ENCODE measurements at places on chromosomes 12 and 14. TPM values are rescaled to one million over a fixed set of nuclear protein-coding genes. Genes with fewer than 3 reads are reported as not detected.

DNA sequence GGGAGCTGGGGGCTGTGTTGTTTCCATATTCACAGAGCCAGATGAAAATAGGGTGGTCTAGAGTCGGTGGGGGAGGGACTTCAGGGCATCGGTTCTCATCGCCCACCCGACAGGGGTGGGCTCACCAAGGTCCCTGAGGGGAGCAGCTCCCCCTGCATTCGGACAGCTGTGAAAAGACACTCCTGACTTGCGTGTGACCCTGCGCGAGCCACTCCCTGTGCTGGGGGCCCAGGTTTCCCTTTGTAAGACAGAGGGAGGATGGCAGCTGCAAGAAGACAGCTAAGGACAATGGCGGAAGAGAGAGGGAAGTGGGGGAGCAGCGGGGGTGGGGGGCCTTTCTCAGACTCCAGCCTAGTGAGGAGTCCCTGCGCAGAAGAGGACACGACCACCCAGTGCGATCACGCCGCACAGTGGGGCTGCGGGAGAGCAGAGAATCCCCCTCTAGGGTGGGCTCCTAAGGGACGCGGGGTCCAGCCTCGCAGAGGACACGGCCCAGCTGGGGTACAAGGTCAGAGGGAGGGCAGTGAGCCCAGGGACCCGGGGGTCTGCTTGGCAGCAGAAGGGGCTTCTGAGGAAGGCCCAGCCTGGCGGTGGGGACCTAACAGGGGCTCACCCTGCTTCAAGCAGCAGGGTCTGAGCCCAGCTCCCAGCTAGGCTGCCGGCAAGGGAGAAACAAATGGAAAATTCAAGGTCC is 326.9 kb upstream of the DIO3 start:
- no peaks in the 10 kb centered on the region for H3K27me3 ChIP-seq
- no peaks in the 10 kb centered on the region for H3K4me1 ChIP-seq
- H3K27ac ChIP-seq = no peak overlapping the region
- peak; percentile 66 for DNase-seq
- H3K36me3 ChIP-seq = no peaks in the 10 kb centered on the region
- H3K4me3 ChIP-seq = no peak overlapping the region

The JPH4 gene
- total RNA-seq = 1.5 TPM

GRCh38 chr12:66774929-66775328 is 96.1 kb upstream of the GRIP1 start:
- no peaks in the 10 kb centered on the region for H3K4me1 ChIP-seq
- H3K36me3 ChIP-seq = no peaks in the 10 kb centered on the region
- no peaks in the 10 kb centered on the region for H3K27me3 ChIP-seq
- H3K27ac ChIP-seq = no peak overlapping the region
- H3K4me3 ChIP-seq = no peak overlapping the region

- no peak overlapping the region for H3K4me3 ChIP-seq
- no peak overlapping the region for H3K27ac ChIP-seq
- H3K4me1 ChIP-seq = no peaks in the 10 kb centered on the region
- H3K36me3 ChIP-seq = no peaks in the 10 kb centered on the region
- no peak for DNase-seq
Observed at GRCh38 chr14:44154446-44154845, 352.6 kb downstream of the FSCB start.

- H3K36me3 ChIP-seq = peaks cover 3% of the 10 kb centered on the region
- DNase-seq = no peak
- H3K27me3 ChIP-seq = no peaks in the 10 kb centered on the region
- no peak overlapping the region for H3K27ac ChIP-seq
Observed at GRCh38 chr12:21472197-21472823, 29.1 kb downstream of the RECQL start.

- H3K4me1 ChIP-seq = no peaks in the 10 kb centered on the region
- no peak for DNase-seq
- H3K36me3 ChIP-seq = no peaks in the 10 kb centered on the region
- H3K27me3 ChIP-seq = no peaks in the 10 kb centered on the region
- no peak overlapping the region for H3K27ac ChIP-seq
Observed at GRCh38 chr12:15939111-15939510, 28.0 kb downstream of the DERA start.

DNA sequence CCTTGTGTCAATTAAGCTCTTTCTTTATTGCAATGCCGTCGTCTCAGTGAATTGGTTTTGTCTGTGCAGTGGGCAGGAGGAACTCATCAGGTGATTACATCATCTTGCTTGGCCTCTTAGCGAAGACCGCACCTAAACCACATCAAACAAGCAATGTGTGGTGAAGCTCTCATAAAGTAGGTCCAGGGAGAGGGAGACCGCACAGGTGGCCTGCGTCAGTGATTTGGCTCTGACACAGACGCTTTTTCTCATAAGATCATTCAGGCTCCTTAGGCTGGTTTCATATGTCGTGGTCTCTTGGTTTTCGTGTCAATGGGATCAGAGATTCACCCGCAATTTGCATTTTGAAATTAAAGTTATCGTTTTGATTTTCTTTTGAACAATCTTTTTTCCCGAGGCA is 6.7 kb upstream of the TESC start:
- H3K27me3 ChIP-seq = no peaks in the 10 kb centered on the region
- H3K4me3 ChIP-seq = no peak overlapping the region
- H3K4me1 ChIP-seq = no peaks in the 10 kb centered on the region
- no peak overlapping the region for H3K27ac ChIP-seq
- no peak for DNase-seq

The APOF gene
- total RNA-seq = not detected

DNA sequence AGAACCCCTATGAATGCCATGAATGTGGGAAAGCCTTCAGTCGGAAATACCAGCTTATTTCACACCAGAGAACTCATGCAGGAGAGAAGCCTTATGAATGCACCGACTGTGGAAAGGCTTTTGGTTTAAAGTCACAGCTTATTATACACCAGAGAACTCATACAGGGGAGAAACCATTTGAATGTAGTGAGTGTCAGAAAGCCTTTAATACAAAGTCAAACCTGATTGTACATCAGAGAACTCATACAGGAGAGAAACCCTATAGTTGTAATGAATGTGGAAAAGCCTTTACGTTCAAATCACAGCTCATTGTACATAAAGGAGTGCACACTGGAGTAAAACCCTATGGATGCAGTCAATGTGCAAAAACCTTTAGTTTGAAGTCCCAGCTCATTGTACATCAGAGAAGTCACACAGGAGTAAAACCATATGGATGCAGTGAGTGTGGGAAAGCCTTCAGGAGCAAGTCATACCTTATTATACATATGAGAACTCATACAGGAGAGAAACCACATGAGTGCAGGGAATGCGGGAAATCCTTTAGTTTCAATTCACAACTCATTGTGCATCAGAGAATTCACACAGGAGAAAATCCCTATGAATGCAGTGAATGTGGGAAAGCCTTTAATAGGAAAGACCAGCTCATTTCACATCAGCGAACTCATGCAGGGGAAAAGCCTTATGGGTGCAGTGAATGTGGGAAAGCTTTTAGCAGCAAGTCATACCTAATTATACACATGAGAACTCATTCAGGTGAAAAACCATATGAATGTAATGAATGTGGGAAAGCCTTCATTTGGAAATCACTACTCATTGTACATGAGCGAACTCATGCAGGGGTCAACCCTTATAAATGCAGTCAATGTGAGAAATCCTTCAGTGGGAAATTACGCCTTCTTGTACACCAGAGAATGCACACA is 22.3 kb downstream of the ZNF268 start:
- no peaks in the 10 kb centered on the region for H3K4me1 ChIP-seq
- DNase-seq = no peak
- no peak overlapping the region for H3K4me3 ChIP-seq
- H3K36me3 ChIP-seq = peaks cover 6% of the 10 kb centered on the region

DNA sequence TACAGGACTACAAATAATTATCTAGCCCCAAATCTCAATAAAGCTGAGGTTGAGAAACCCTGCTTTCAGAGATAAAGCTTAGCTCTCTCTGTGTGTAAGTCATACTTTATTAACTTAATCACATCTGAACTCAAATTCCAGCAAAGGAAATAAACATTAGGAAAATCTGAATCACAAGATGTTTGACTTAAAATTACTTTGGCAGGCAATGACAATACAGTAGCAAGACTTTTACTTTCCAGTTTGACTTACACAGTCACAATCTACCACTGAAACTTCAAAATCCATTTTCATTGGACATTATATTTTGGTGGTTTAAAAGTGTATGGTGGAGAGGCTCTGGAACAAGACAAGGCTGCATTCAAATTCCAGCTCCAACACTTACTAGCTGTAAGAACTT is 11.4 kb downstream of the TMEM116 start:
- H3K4me3 ChIP-seq = no peak overlapping the region
- H3K4me1 ChIP-seq = no peaks in the 10 kb centered on the region
- H3K27ac ChIP-seq = no peak overlapping the region
- no peaks in the 10 kb centered on the region for H3K27me3 ChIP-seq

DNA sequence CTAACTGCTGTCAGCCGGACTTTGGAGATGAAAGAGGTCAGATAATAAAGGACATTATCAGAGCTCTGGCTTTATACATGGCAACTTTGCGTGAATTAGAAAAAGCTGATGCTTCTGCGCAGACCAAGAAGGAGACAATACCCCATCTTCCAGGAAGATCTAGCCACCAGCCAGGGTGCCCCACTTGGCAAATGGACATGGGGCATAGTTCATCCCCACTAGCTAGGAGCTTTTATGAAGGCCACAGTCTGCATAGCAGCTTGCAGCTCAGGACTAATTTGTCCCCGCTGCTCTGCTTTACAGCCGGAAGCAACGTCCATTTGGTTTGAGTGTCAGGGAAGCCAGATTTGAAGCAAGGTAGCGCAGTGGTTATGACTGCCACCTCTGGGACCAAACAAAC is 101.0 kb downstream of the TMEM132C start:
- no peak for DNase-seq
- no peaks in the 10 kb centered on the region for H3K4me1 ChIP-seq
- no peaks in the 10 kb centered on the region for H3K27me3 ChIP-seq
- no peak overlapping the region for H3K27ac ChIP-seq
- H3K4me3 ChIP-seq = no peak overlapping the region

GRCh38 chr12:107917912-107918800 is 143.7 kb downstream of the ASCL4 start:
- H3K4me1 ChIP-seq = no peaks in the 10 kb centered on the region
- H3K27me3 ChIP-seq = no peaks in the 10 kb centered on the region
- H3K4me3 ChIP-seq = no peak overlapping the region

The ANKRD13A gene
- 61.9 TPM for total RNA-seq

GRCh38 chr14:103730490-103731035 is 15.0 kb downstream of the ZFYVE21 start:
- no peaks in the 10 kb centered on the region for H3K4me1 ChIP-seq
- H3K27ac ChIP-seq = no peak overlapping the region
- no peak overlapping the region for H3K4me3 ChIP-seq
- no peak for DNase-seq
- H3K27me3 ChIP-seq = no peaks in the 10 kb centered on the region

The SRRM4 gene
- total RNA-seq = 0.27 TPM

The DLGAP5 gene
- total RNA-seq = 0.63 TPM

- H3K27me3 ChIP-seq = no peaks in the 10 kb centered on the region
- H3K4me1 ChIP-seq = no peaks in the 10 kb centered on the region
- H3K4me3 ChIP-seq = no peak overlapping the region
Observed at GRCh38 chr12:15049461-15050153, 76.8 kb downstream of the PDE6H start.
